ENCODE measurements at places on chromosomes 2 and 18.

DNA sequence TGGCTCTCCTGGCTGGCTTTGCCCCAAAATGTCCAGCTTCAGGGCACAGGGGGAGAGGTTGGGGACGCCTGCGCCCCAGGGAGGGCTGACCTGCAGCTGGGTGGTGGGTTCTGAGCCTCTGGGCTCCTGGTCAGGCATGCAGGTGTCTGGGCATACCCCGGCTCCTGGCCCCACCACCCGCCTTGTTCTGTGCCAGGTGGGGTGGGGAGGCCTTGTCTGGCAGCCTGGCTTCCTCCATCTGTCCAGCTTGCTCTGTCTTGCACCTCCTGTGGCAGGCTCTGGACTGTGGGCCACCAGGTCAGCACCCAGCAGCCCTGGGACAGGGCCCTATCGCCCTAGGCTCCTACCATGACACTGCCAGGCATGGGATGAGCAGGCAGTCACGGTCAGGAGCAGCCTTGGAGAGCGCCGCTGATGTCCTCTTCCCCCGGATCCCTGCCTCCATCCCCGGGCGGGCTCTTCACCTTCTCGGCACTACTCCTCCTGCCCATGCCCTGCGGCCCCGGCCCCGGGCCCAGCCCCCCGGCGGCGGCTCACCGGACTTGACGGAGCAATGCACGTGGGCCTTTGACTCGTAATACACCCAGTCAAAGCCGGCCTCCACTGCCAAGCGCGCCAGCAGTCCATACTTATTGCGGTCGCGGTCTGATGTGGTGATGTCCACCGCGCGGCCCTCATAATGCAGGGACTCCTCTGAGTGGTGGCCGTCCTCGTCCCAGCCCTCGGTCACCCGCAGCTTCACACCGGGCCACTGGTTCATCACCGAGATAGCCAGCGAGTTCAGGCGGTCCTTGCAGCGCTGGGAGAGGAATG lies 3.6 kb downstream of the IHH start:
- no peak for DNase-seq

GRCh38 chr2:237572742-237573101 lies 6.3 kb downstream of the PRLH start:
- no peak for DNase-seq

DNA sequence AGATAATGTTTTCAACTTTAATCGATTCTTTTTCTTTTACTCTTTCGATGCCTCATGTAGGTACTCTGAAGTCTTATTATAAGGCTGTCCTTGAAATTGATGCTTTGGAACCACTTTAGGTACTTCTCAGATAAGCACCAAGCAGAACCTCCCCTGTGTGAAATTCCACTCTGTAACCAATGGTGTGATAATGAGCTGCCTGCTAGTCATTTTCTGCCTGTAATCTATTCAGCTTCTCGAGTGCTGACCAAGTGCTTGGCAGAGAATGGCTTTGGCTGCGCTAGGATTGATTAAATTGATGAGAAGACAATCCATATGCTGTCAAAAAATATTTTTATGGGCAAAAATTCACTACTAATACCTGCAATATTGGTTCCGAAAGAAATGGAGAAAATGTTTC lies 132.1 kb upstream of the STON1 start:
- no peak for DNase-seq

GRCh38 chr2:157741819-157742484 lies 113.3 kb upstream of the ACVR1C start:
- DNase-seq: no peak

GRCh38 chr2:207505728-207506127 lies 24.0 kb upstream of the CREB1 start:
- no peak for DNase-seq

GRCh38 chr18:55384551-55385275 lies 203.3 kb downstream of the TCF4 start:
- DNase-seq: peak; percentile 8

DNA sequence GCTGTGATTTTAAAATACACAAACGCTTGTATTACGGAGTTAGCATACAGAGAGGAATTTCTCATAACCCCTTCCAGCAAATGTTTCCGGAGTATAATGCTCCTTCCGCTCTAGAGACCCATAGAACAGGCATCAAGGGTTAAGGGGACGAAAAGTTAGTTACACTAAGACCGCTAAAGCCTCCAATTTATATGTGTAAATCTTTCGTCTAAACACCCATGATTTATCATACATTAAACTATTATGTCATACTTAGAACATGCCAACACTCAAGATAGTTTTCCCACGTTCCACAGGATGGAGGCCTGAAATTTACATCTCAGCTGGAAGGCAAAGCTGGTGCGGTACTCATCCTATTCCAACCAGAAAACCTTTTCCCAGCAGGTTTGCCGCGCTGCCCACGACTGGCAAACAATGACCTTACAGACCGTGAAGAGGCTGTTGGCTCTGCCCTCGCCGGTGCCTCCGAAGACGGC lies 650 bp downstream of the ORMDL1 start:
- peak; percentile 22 for DNase-seq

GRCh38 chr2:110980339-110981062 lies 140.2 kb upstream of the BCL2L11 start:
- DNase-seq: no peak

DNA sequence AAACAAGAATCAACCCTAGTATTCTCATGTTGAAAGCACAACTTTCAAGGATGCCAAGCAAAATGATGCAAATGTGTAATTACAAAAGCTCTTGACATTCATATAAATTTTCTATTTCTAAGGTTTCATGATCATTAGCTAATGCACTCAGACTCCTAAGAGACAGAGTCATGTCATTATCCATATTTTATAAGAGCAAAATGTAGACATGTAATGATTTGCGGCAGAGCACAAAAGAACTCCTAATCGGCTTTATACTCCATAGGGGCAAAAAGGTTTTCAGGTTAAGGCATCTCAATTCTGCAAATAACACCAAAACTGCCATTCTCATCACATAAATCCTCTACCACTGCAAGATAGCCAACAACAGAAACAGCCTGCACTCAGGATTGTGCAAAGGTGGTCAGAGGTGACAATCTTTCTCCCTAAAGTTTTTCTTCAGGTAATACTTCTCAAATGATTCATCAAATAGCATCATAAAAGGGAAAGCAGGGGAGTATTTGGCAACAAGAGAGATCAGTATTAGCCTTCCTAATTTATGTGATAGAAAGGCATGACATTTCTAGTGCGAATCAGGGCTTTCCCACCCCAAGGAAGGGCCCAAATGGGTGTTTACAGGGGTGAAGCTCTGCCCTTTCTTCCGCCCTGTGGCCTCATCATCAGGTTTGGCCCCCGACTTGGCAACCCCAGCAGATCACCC lies 64.7 kb downstream of the STK39 start:
- DNase-seq: no peak

DNA sequence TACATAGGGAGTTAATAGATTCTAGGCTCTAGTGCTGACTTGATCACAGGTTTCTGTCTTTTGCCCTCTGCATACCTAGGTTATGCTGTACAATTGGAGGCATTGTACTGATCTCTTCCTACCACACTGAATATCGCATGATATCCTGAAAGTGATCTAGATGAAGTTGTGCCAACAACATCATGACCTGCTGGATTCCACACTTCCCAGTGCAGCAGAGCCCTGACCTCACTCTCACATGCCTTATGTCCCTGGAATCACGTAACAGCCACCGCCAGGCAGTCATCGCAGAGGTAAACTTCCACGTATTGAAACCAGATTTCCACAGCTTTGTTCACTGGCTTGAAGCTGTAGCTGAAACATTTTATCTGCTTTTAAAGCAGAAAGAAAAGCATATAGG lies 214.0 kb downstream of the ANKRD30B start:
- no peak for DNase-seq

GRCh38 chr18:12741351-12741750 lies 38.5 kb downstream of the PSMG2 start:
- DNase-seq: no peak

GRCh38 chr18:23340661-23341060 lies 112.4 kb upstream of the RIOK3 start:
- DNase-seq: no peak

- no peak for DNase-seq
Observed at GRCh38 chr2:5926871-5927512, 234.8 kb downstream of the SOX11 start.

GRCh38 chr2:44981714-44982108 lies 27.5 kb downstream of the SIX2 start:
- DNase-seq: peak; percentile 56

GRCh38 chr18:3114451-3114850 lies 101.5 kb upstream of the LPIN2 start:
- DNase-seq: no peak

GRCh38 chr2:111523009-111523408 lies 361.0 kb downstream of the ANAPC1 start:
- DNase-seq: no peak

- no peak for DNase-seq
Observed at GRCh38 chr18:79926715-79927606, 24.5 kb downstream of the SLC66A2 start.

GRCh38 chr18:36535202-36535935 lies 237.9 kb downstream of the FHOD3 start:
- no peak for DNase-seq

- DNase-seq: no peak
Observed at GRCh38 chr2:237156031-237156856, 70.6 kb downstream of the COPS8 start.

DNA sequence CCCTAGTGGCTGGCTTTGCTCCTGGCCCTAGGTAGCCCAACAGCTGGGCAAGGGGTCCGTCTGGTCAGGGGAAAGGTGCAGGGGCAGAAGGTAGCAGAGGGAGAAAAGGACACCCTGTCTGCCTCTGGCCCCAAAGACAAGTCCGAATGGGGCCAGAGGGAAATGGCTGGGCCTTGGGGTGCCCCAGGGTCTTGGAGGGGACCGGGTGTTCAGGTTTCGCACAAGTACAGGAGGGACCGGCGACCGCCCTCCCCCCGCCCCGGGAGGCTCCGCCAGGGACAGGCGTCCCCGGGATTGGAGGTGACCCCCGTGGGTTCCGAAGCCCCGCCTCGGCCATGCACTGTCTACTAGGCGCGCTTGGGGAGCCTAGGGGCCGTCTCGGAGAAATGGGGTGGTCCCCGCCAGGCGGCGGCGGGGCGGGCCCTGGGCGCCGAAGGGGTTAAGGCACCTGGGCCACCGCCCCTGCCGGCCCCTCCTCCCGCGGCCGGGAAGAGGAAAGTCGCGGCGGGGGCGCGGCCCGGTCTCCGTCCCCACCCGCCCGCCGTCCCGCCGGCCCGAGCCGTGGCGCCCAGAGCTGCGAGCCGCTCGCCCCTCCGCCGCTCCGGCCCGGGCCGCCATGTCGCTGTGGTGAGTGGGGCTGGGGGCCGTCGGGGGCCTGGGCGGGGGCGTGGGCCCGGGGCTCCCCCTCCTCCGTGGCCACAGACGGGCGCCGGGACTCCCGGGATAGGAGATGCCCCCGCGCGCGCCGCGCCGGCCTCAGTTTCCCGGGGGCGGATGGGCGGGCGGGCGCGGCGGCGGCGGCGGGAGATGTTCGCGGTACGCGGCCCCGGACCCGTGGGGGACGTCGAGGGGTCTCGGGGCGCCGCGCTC lies at the start of gene B3GNT7:
TSS of gene B3GNT7 (plus strand) at position 523 of the 870 bp plus-strand sequence. CDS start at position 617, 94 bp downstream.
- DNase-seq: peak; percentile 66

DNA sequence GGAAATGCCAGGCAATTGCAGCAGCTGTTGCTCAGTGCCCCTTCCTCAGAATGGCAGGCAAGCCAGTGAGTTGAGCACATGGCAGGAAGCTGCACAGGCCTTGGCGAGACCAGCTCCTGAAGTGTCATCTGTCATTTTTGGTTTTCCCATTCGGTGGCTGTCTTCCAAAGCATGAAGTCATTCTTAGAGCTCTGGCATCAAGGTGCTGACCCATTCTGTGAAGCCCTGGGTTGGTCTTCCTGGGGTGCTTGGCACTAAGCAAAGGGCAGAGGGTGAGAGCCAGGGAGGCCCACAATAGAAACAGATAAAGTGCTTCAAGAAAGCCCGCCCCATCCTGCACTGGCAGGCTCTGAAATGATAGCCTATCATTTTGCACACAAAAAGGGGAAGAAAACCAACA lies 150.5 kb downstream of the VAPA start:
- DNase-seq: no peak

GRCh38 chr2:118388771-118389170 lies 300.5 kb downstream of the INSIG2 start:
- DNase-seq: no peak

- peak; percentile 34 for DNase-seq
Observed at GRCh38 chr2:88545118-88545517, 82.1 kb downstream of the EIF2AK3 start.

GRCh38 chr2:213751446-213751845 lies 467.2 kb downstream of the SPAG16 start:
- DNase-seq: no peak

- no peak for DNase-seq
Observed at GRCh38 chr2:220845766-220846273, 726.3 kb downstream of the EPHA4 start.

- DNase-seq: peak; percentile 91
Observed at GRCh38 chr2:8534729-8535468, 147.0 kb upstream of the ID2 start.

GRCh38 chr2:18402-19271 lies 27.7 kb downstream of the FAM110C start:
- no peak for DNase-seq

- DNase-seq: no peak
Observed at GRCh38 chr2:102558463-102558862, 60.9 kb upstream of the SLC9A2 start.

DNA sequence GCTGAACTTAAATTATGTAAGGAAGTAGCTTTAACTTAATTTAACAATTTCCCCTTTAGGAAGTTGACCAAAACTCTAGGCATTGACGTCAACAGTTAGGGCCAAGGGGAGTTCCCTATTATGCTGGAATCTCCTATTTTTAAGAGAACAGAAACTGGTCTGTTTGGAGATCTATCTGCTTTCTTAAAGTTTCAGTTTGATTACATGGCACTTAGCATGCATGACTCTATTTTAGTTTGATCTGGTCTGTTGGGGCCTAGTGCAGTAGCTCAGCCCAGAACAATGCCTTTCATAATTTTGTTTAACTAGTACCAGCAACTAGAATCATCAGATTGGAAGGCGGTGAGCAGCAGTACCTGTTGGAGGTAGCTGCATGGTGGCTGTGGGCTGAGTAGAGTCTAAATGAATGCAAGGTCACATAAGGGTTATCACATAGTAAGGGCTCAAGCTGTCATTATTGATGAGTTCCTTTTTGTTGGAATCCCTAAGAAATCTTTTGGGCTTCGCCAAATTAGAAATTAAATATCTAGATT lies 60.5 kb upstream of the ZNG1B start:
- no peak for DNase-seq

GRCh38 chr2:159075727-159076126 lies 107.3 kb downstream of the TANC1 start:
- DNase-seq: no peak

DNA sequence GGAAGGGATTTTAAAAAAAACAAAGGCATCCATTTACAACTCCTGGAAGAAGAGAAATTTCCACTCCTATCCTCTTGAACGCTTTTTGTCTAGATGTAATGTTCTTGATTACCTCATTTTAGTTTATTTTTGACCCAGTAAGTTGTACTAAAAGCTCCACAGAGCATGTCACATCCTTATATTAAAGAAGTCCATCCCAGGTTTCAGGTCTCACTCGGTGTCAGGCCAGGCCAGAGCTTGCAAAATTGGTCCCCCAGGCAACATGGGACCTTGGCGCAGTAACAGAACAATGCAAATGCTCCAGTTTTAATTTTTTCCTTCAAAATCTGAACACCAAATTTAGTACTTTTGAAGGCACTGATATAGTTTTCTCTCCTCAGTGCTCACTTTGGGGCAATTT lies 218.4 kb upstream of the REV1 start:
- no peak for DNase-seq
